ENCODE measurements at places on chromosomes 1 and 21.

DNA sequence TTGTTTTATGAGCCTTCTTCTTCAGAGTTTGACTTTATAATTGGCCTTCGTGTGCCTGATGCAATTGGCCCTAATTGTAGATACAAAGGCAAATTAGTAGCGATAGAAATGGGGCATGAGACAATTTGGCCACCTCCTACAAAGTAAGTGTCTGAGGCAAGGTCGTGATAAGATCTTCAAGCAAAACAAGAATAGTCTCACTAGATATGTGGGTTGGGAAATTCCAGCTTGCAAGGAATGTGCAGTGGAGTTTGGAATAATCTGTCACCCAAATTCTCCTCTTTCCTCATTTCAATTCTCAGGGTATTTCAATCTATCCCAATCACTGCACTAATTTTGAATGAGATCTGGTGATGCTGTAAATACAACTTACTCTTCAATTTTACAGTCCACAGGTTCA, 11.4 kb upstream of the TSNAX start:
- H3K36me3 ChIP-seq, result peaks cover 1% of the 10 kb centered on the region
- H3K4me1 ChIP-seq, result peaks cover 5% of the 10 kb centered on the region
- peak overlapping the region; percentile 58 for H3K27ac ChIP-seq
- no peak for DNase-seq
- no peak overlapping the region for H3K4me3 ChIP-seq

DNA sequence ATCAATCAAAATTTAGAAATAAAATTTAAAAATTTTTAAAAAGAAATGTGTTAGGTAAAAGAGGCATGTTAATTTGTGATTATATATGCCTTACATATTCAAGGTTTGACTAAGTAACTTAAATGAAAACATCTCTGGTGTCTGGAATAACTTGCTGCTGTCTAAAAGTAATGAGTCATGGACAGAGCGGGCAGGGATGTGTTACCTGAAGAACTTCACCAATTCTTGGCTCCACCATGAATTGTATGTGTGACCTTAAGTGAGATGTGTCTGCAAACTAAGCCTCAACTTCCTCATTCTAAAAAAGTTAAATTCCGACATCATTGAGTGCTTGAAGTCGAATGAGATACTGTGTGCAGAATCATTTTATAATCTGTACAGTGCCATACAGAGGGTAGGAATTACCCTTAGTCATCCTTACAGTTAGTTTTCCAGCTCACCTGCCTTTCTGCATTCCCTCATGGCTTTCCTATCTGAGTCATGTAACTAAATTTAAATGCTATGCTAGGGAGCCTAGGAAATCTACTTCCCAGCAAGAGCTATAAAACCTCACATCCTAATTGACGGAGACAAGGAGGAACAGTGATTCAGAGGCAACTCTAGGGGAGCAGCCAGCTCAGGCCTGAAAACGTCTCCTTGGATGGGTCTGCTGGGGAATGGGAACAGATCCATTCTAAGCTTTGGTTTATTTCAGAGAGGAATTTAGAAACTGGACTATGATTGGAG, 100.7 kb upstream of the TSPAN2 start:
- H3K27me3 ChIP-seq, result peaks cover 38% of the 10 kb centered on the region
- H3K27ac ChIP-seq, result no peak overlapping the region
- H3K4me3 ChIP-seq, result no peak overlapping the region

- H3K4me1 ChIP-seq, result no peaks in the 10 kb centered on the region
- H3K27ac ChIP-seq, result no peak overlapping the region
- H3K36me3 ChIP-seq, result no peaks in the 10 kb centered on the region
- DNase-seq, result no peak
- peaks cover 8% of the 10 kb centered on the region for H3K27me3 ChIP-seq
These were observed 31.7 kb downstream of the EDN2 start for GRCh38 chr1:41452704-41453290.

DNA sequence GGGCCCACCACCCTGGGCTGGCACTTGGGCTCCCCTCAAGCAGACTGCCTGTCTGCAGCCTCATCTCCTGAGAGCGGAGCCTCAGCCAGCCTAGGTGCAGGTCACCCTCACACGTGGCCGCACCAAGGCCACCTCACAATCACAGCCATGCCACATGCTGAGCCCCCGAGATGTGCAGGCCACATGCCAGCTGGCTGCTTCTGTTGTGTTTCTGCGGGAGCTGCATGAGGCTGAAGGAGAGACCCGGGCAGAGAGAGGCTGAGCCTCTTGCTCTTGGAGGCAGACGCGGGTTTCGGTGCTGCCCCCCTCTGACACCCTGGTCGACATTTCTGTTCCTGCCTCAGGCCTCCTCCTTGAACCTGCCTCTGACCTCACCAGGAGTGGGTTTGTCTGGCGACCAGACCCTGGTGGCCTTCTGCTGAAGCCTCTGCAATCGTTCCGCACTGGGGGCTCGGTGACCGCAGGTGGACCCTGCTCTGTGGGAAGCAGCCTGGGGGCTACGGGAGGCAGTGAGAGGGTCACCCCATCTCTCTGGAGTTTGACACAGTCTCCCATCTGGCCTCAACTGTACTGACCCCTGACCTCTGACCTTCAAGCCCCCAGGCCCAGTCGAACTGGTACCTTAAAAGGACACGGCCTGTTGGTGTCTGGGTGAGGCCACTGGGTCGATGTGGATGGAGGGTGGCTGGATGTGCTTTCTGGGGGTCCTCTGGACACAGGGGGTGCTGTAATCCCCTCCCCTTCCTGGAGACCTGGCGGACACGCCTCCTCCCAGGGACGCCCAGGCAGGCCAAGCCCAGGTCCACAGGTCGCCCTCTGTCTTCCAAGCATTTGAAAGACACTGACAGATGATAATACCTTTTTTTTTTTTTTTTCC, 13.0 kb upstream of the C1orf174 start:
- peaks cover 5% of the 10 kb centered on the region for H3K4me1 ChIP-seq
- no peaks in the 10 kb centered on the region for H3K27me3 ChIP-seq
- no peaks in the 10 kb centered on the region for H3K36me3 ChIP-seq
- no peak for DNase-seq
- H3K4me3 ChIP-seq, result no peak overlapping the region

DNA sequence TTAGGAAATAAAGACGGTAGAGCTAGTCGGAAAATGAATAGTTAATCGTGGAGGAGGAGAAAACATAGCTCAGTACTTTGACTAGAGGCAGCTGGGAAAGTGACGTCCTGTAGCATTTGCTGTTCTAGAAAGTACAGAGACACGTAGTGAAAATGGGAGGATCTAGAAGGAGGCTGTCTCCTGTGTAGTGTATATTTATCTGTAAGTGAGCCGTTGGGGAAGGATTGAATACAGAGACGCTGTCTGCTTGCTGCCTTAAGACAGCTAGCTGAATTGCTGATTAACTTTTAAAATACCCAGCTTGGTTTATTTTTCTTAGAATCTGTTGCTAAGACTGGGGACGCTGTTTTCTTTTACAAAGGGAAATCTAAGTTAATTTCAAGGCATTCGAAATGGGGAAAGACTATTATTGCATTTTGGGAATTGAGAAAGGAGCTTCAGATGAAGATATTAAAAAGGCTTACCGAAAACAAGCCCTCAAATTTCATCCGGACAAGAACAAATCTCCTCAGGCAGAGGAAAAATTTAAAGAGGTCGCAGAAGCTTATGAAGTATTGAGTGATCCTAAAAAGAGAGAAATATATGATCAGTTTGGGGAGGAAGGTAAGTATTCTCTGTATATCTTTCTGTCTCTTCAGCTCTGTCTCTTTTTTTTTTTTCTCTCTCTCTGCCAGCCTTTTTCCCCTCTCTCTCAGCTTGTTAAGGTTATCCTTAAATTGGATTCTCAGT, at the start of gene DNAJB4:
DNAJB4 (plus strand) TSS at position 221 of the 729 bp plus-strand sequence; CDS start at position 393, 172 bp downstream.
- H3K27me3 ChIP-seq, result no peaks in the 10 kb centered on the region
- H3K4me1 ChIP-seq, result peaks cover 54% of the 10 kb centered on the region
- peak; percentile 76 for DNase-seq

DNA sequence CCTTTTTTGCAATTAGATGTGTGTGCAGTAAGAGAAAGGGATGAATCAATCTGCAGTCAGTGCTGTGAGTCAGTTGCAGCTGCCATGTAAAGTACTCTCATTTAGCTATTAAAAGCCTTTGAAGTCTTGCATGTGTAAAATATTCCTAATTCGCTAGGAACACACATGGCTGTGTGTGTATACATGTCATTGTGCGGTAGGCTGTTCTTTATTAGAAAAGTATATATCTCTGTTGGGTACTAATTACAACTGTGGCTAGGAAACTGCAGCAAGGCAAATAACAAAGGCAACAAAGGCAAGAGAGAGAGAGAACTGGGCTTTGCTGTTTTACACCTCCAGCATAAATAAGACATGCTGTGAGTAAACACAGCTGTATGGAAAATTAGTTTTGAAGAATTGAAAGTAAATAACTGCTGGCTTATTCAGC, 41.7 kb downstream of the EPB41 start:
- no peaks in the 10 kb centered on the region for H3K27me3 ChIP-seq
- H3K36me3 ChIP-seq, result no peaks in the 10 kb centered on the region
- DNase-seq, result no peak
- no peak overlapping the region for H3K4me3 ChIP-seq

DNA sequence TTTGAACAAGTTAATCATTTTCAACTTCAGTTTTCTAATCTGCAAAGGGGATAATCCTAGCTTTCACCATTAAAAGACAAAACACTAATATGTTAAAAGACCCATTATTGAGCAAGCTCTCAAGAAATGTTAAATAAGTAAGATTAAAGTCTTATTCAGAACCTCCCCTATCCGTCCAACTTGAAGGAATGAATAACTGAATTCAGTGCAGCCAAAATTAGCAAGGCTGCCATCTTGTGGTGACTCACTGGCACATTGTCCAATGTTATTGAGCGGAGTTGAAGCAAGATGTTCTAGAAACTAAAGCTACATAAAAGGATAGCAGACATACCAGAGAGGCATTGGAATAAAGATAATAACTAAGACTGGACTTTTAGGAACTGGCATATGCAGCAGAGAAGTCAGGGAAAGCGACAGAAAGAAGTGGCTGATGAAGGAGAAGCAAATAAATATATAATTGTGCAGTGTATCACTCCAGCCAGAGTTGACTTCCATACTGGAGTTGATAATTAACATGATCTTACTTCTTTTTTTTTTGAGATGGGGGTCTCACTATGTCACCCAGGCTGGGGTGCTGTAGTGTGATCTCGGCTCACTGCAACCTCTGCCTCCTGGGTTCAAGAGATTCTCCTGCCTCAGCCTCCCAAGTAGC, 8.2 kb upstream of the CAP1 start:
- H3K36me3 ChIP-seq, result no peaks in the 10 kb centered on the region
- no peak overlapping the region for H3K27ac ChIP-seq
- peaks cover 40% of the 10 kb centered on the region for H3K4me1 ChIP-seq

GRCh38 chr1:196774175-196774574, 465 bp upstream of the CFHR3 start:
- H3K4me3 ChIP-seq, result no peak overlapping the region
- H3K27ac ChIP-seq, result no peak overlapping the region
- no peaks in the 10 kb centered on the region for H3K4me1 ChIP-seq
- no peak for DNase-seq

- H3K36me3 ChIP-seq, result peaks cover 6% of the 10 kb centered on the region
- DNase-seq, result no peak
- peak overlapping the region; percentile 20 for H3K4me3 ChIP-seq
- H3K4me1 ChIP-seq, result peaks cover 14% of the 10 kb centered on the region
- peaks cover 22% of the 10 kb centered on the region for H3K27me3 ChIP-seq
These were observed 180.5 kb downstream of the DYRK1A start for GRCh38 chr21:37546949-37547614.

GRCh38 chr1:239566074-239566473, 179.7 kb downstream of the CHRM3 start:
- H3K36me3 ChIP-seq, result no peaks in the 10 kb centered on the region
- no peak overlapping the region for H3K27ac ChIP-seq
- H3K4me1 ChIP-seq, result no peaks in the 10 kb centered on the region

GRCh38 chr1:200520735-200521134, 99.8 kb downstream of the KIF14 start:
- no peak for DNase-seq
- H3K27me3 ChIP-seq, result no peaks in the 10 kb centered on the region
- no peaks in the 10 kb centered on the region for H3K36me3 ChIP-seq
- H3K4me1 ChIP-seq, result no peaks in the 10 kb centered on the region

- no peak overlapping the region for H3K27ac ChIP-seq
- no peaks in the 10 kb centered on the region for H3K36me3 ChIP-seq
- H3K27me3 ChIP-seq, result peaks cover 72% of the 10 kb centered on the region
- H3K4me1 ChIP-seq, result peaks cover 9% of the 10 kb centered on the region
- no peak for DNase-seq
These were observed 273.5 kb downstream of the FOXD2 start for GRCh38 chr1:47711184-47711847.

GRCh38 chr1:33971018-33971710, 107.3 kb downstream of the HMGB4 start:
- H3K4me1 ChIP-seq, result no peaks in the 10 kb centered on the region
- no peak for DNase-seq
- no peaks in the 10 kb centered on the region for H3K36me3 ChIP-seq
- H3K27me3 ChIP-seq, result no peaks in the 10 kb centered on the region
- H3K27ac ChIP-seq, result no peak overlapping the region

- peak; percentile 63 for DNase-seq
- H3K4me3 ChIP-seq, result peak within 1 kb of the TSS; percentile 91
- H3K36me3 ChIP-seq, result peaks cover 3% of the 10 kb centered on the region
- H3K27ac ChIP-seq, result peak within 1 kb of the TSS; percentile 97
These were observed at the start of gene PATJ for GRCh38 chr1:61741711-61742619. Gene PATJ (plus strand): TSS chr1:61742480. CDS start chr1:61762893, 20,413 bp downstream.

DNA sequence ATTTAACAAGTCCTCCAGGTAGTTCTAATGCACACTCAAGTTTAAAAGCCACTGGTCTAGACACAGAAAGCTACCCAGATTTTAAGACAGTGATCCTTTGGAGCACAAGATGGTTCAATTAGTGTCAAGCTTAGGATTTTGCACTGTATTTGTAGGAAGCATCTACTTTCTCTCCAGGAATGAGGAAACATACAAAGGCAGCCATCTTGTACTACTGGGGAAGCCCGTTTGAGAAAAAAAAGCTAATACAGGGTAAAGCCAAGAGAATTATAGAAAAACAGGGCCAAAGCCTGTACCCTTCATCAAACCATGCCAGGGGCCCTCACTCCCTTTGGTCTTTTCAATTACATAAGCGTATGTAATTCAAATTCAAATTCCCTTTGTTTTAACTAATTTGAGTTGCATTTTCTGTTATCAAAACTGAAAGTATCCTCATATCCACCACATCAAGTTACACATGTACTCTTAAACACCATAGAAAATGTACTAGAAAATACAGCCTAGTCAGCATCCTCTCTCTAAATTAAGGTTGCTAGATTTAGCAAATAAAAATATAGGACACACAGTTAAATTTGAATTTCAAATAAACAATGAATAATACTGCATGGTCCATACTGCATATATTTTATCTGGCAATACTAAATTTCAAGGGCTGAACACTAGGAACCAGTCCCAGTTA, 17.4 kb downstream of the PIK3R3 start:
- no peaks in the 10 kb centered on the region for H3K27me3 ChIP-seq
- no peak overlapping the region for H3K4me3 ChIP-seq
- H3K27ac ChIP-seq, result no peak overlapping the region

GRCh38 chr1:22044690-22045420, 7.7 kb upstream of the CDC42 start:
- H3K27me3 ChIP-seq, result no peaks in the 10 kb centered on the region
- peaks cover 3% of the 10 kb centered on the region for H3K36me3 ChIP-seq
- peaks cover 76% of the 10 kb centered on the region for H3K4me1 ChIP-seq
- peak overlapping the region; percentile 24 for H3K27ac ChIP-seq
- DNase-seq, result no peak

- H3K4me3 ChIP-seq, result no peak overlapping the region
- no peaks in the 10 kb centered on the region for H3K4me1 ChIP-seq
- no peak for DNase-seq
- no peak overlapping the region for H3K27ac ChIP-seq
- peaks cover 2% of the 10 kb centered on the region for H3K36me3 ChIP-seq
These were observed 111.9 kb downstream of the NRIP1 start for GRCh38 chr21:14952916-14953315.

GRCh38 chr1:1059494-1060280, 14.4 kb downstream of the RNF223 start:
- peak; percentile 92 for DNase-seq
- no peak overlapping the region for H3K27ac ChIP-seq
- H3K36me3 ChIP-seq, result no peaks in the 10 kb centered on the region
- H3K4me1 ChIP-seq, result peaks cover 39% of the 10 kb centered on the region
- peaks cover 11% of the 10 kb centered on the region for H3K27me3 ChIP-seq
